Progenitor cell of endocrine pancreas (in vitro differentiated cells): ENCODE measurements at places on chromosomes 2 and 18. TPM values are rescaled to one million over a fixed set of nuclear protein-coding genes. Genes with fewer than 3 reads are reported as not detected.

ATP6V1B1 gene
- not detected in 2 replicates for total RNA-seq

DNA sequence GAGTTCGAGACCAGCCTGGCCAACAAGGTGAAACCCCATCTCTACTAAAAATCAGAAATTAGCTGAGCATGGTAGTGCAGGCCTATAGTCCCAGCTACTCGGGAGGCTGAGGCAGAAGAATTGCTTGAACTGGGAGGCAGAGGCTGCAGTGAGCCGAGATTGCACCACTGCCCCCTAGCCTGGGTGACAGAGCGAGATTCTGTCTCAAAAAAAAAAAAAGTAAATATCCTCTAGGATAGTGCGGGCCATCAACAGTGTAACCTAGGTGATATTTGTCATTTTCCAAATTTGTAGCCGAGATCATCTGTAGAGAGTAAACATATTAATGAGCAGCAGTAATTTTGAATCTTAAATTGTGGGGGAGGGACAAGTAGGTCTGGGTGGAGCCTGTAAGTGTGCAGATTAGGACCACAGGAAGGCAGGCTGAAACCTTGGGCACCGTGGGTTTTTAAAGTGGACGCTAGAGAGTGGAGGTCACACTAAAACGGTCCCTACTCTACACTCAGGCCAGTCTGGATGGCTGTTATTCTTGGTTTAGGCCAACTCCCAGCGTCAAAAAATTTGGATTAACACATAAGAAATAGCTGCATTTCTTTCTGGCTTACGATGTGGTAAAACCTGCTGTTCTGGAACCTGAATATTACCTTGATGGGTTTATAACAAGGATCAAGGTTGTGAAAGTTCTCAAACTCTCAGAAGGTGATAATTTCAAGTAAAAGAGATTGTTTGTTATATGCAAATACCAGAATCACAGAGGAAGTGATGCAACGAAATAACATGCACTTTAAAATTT lies 22.7 kb upstream of the TET3 start:
- no peak overlapping the region for H3K4me3 ChIP-seq
- no peaks in the 10 kb centered on the region for H3K4me1 ChIP-seq
- no peak overlapping the region for H3K27ac ChIP-seq

GRCh38 chr2:101300164-101300563 lies 8.3 kb downstream of the RNF149 start:
- no peak overlapping the region for H3K4me3 ChIP-seq
- H3K4me1 ChIP-seq = peaks cover 18% of the 10 kb centered on the region

DNA sequence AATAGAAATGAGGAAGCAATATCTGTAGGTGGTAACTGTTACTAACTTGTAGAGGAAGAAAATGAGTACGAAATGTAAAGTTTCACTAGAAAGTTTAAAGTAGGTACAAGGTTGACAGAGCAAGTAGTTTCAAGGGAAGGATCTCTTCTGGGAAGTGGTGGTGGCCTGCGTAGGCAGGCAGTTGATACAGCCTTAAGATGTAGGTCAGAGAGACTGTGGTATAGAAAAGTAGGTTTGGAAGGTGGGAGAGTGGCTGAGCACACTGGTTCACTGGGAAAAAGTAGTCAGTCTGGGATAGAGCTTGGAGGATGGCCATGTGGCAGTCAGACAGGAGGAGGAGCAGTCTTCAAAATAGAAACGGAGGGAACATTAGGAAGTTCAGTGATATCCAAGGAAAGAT lies 23.5 kb downstream of the KDM3A start:
- H3K4me1 ChIP-seq = peaks cover 9% of the 10 kb centered on the region
- H3K4me3 ChIP-seq = no peak overlapping the region
- peaks cover 32% of the 10 kb centered on the region for H3K36me3 ChIP-seq
- DNase-seq = no peak
- no peaks in the 10 kb centered on the region for H3K27me3 ChIP-seq

FER1L5 gene
- total RNA-seq = 1.0 and 1.5 TPM in 2 replicates

MATN3 gene
- total RNA-seq = 2.5 and 3.1 TPM in 2 replicates

DLGAP1 gene
- 16.7 and 18.3 TPM in 2 replicates for total RNA-seq

DNA sequence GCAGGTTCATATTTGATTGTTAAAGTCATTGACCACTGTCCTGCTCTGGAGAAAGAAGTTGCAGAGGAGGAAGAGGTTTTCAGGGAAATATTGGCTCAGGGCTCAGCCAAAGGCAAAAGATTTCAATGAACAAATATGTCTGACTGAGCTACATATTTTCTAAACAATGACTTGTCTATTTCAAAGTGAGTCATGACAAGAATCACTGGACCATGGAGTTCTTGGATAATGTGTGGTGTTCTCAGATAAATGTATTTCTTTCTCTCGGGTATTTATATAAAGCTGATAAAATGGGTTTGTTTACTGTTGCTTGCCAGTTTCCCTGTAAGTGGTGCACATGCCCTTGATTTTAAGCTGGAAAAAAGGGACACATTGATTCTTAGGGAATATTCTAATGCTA lies 34.3 kb upstream of the RMP24 start:
- no peaks in the 10 kb centered on the region for H3K36me3 ChIP-seq
- no peaks in the 10 kb centered on the region for H3K27me3 ChIP-seq
- H3K4me3 ChIP-seq = no peak overlapping the region
- no peak overlapping the region for H3K27ac ChIP-seq

GRCh38 chr2:106167067-106167466 lies 27.0 kb downstream of the UXS1 start:
- no peaks in the 10 kb centered on the region for H3K27me3 ChIP-seq
- peaks cover 2% of the 10 kb centered on the region for H3K36me3 ChIP-seq
- no peak for DNase-seq
- H3K4me1 ChIP-seq = peaks cover 43% of the 10 kb centered on the region
- H3K4me3 ChIP-seq = no peak overlapping the region

ALKAL2 gene
- total RNA-seq = 0.22 and 0.42 TPM in 2 replicates

WBP1 gene
- total RNA-seq = 127 and 140 TPM in 2 replicates

- H3K4me1 ChIP-seq = peaks cover under 1% of the 10 kb centered on the region
- peaks cover 10% of the 10 kb centered on the region for H3K27me3 ChIP-seq
- H3K36me3 ChIP-seq = no peaks in the 10 kb centered on the region
- no peak overlapping the region for H3K27ac ChIP-seq
- DNase-seq = no peak
- H3K4me3 ChIP-seq = no peak overlapping the region
These were observed 83.9 kb downstream of the LOXHD1 start for GRCh38 chr18:46573156-46573555.

DNA sequence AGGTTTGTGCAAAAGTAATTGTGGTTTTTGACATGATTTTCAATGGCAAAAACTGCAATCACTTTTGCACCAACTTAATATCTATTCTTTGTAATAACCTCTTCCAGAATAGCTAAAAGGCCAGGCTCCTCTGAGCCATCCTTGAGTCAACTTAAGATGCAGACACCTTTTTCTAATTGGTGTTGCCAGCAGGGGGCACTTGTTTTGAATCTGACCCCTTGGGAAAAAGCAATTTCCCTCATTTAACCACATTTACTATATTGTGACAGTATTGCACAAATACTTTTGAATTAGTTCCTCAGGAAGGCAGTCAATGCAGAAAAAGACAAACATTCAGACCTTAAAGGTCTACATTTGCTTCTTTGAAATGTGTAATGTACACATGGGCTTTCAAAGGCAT lies 78.6 kb upstream of the GALNT5 start:
- H3K36me3 ChIP-seq = no peaks in the 10 kb centered on the region
- no peak overlapping the region for H3K27ac ChIP-seq
- peaks cover 4% of the 10 kb centered on the region for H3K4me1 ChIP-seq
- H3K4me3 ChIP-seq = no peak overlapping the region
- no peaks in the 10 kb centered on the region for H3K27me3 ChIP-seq
- DNase-seq = no peak

DNA sequence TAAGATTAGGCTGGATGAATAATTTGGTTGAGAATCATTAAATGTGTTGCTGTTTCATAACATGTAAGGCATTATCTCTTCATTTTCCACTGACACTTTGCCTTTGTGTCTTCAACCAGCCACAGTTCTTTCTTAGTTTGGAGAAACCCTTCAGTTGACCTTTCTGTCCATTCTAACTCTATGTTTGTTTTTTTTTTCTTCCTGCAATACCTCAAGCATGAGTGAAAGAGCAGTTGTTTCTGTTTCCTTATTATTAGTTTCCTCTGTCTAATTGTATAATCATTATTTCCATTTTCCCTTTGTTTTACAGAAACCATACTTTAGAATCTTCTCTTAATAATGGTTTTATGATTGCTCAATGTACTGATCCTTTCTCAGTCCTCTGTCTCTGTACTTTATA lies 25.6 kb downstream of the HADHB start:
- peaks cover 13% of the 10 kb centered on the region for H3K36me3 ChIP-seq
- no peaks in the 10 kb centered on the region for H3K27me3 ChIP-seq
- no peak overlapping the region for H3K4me3 ChIP-seq
- no peak for DNase-seq
- no peaks in the 10 kb centered on the region for H3K4me1 ChIP-seq
- H3K27ac ChIP-seq = peak overlapping the region; percentile 3

PROM2 gene
- total RNA-seq = 14.2 and 16.9 TPM in 2 replicates

ELP2 gene
- 111 TPM in 2 replicates for total RNA-seq
